ENCODE measurements at places on chromosomes 11 and 22.
A peak's percentile ranks its signal among the peaks of the same experiment; 100 is the strongest.

- DNase-seq, result no peak
Measured at GRCh38 chr22:42613872-42614301, 796 bp downstream of the POLDIP3 start.

DNA sequence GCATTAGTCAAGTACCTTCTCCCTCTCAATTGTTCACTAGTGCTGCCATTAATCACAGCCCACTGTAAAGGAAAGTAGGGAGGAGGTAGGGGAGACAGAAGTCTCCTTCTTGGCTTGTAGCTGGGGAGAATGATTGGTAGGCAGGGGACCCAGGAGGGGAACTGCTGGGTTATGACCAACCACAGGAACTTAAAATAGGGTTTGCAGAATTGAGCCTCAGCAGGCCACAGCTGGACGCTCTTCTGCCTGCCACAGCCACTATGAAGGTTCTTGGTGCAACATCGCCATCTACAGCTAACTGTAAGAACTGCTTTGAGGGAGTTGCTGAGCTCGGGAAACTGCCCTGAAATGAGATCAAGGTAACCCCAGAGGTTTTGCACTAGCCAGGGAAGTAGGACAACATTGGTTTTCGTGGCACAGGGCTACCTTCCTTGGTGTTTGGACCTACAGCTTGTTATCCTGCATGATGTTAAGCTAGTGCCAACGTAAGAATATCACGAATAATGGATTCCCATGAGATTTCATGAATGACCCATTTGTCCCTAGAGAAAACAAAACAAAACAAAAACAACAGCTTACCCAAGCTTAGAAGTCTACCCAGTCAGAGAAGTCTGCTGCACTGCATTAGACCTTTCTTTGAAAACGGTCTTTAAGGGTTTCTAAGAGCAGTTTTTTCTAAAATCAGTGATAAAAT lies 787.1 kb upstream of the API5 start:
- DNase-seq, result no peak

- no peak for DNase-seq
Measured at GRCh38 chr11:10457901-10458300, 2.8 kb downstream of the AMPD3 start.

GRCh38 chr11:57133366-57134038 lies 48.3 kb upstream of the LRRC55 start:
- DNase-seq, result peak; percentile 39

GRCh38 chr11:74338963-74339362 lies 27.5 kb upstream of the P4HA3 start:
- no peak for DNase-seq

- DNase-seq, result no peak
Measured at GRCh38 chr11:65870706-65871681, 1.6 kb downstream of the EFEMP2 start.

- no peak for DNase-seq
Measured at GRCh38 chr11:37026326-37026725, 428.3 kb upstream of the RAG2 start.

DNA sequence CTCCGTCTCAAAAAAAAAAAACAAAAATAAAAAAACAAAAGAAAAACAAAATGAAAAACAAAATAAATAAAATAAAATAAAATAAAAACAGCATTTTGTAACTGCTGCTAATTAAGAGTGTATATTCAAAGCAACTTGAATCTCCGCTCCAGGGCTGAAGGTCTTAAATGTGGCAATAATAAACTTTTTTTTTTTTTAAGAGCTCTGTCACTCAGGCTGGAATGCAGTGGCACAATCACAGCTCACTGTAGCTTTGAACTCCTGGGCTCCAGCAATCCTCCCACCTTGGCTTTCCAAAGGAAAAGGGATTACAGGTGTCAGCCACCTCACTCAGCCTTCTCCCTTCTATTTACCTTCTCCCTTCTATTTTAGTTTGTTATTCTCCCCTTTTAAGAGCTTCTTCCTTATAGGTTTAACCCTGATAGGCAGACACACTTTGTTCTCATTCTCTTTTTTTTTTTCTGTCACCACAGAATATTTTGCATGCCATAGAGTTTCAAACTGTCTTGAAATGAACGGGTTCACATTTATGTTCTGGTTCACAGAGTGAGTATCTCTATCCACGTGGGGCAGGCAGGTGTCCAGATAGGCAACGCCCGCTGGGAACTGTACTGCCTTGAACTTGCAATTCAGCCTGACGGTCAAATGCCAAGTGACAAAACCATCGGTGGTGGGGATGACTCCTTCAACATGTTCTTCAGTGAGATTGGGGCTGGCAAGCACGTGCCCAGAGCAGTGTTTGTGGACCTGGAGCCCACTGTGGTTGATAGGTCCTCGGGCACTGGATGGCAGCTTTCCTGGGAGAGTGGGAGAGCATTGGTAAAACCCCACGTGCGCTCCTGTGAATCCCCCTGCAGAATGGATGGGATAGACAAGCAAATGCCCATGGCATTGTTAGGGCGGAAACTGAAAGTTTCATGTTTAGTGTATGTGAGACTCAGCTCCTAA lies 19.4 kb downstream of the LRRC74B start:
- no peak for DNase-seq

DNA sequence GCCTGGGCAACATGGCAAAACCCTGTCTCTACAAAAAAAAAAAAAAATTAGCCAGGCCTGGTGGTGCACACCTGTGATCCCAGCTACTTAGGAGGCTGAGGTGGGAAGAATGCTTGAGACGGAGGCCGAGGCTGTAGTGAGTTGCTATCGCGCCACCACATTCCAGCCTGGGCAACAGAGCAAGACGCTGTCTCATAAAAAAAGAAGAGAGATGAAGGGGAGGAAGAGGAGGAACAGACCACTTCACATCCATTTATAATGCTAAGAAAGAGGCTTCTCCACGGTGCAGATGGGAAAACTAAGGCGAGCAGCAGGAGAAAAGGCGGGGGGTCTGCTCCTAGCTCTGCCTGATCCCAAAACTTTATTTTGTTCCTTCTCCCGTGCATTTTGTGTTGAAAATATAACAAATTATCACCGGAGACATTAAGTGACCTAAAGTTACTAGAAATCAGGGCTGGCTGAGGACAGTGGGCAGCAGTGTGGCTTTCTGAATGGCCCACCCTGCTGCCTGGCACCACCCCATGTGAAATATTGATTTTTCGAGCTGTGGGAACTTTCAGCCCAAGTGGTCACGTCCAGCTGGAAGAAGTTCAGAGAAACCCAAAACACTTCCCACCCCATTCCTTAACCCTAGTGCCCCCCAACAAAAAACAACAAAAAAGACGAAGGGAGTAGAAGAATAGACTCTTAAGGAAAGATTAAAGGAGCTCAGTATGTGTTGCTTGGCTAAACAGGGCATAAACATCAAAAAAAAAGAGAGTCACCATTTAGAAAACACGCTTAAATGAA lies 9.5 kb downstream of the MYH9 start:
- no peak for DNase-seq

DNA sequence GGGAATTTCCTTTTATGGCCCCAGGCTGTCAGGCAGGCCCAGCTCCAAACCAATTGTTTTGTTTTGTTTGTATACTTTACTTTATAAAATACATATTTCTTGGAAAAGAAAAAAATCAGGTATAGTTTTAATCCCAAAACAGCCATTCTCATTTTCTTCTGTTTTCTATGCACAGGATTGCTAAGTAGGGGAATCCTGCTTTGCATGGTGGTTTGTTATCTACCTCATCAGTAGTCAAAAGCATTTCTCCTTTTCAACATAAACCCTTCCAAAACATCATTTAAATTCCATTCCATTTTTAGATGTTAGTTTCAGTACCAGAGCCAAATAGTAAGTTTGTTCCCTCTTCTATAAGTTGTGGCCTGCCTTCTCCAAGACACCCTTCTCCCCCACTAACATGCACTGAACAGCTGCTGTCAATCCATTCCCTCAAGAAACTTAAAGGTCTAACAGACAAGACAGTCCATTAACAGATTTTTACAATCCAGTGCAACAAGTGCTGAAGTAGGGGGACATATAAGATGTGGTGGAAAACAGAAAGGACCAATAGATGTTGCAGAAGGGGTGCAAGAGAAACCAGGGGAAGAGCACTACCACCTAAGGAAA lies 3.7 kb downstream of the ILK start:
- DNase-seq, result no peak

GRCh38 chr11:84857746-84858145 lies 769.4 kb downstream of the DLG2 start:
- DNase-seq, result no peak

DNA sequence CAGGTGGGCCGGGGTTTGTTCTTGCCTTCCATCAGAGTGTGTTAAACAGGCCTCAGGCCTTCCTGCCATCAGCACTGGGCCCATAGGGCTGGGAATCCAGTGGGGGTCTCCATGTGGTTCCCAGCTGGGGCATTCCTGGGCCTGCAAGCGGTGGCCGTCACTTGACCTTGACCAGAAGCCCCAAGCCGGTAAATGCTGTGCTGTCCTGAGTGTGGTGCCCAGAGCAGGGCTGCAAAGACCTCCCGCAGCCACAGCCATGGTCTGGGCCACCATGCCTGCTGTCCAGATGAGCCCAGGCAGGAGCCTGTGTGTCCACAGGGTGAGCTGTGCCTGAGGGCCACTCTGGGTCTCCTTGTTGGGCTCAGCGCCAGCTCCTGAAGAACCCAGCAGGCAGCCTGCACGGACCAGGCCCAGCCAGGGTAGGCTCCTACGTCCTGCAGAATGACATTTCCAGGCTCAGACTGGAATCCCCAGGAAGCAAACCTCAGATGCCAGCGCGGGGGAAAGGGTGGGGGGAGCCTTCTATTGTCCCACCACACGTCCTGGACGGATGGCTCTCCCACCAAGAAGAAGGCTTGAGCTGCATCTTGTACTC lies 117.3 kb downstream of the KCNQ1OT1 start:
- no peak for DNase-seq

- no peak for DNase-seq
Measured at GRCh38 chr11:3736816-3737215, 60.5 kb downstream of the NUP98 start.

GRCh38 chr11:44329472-44330230 lies 19.7 kb upstream of the ALX4 start:
- DNase-seq, result no peak

- no peak for DNase-seq
Measured at GRCh38 chr11:100927579-100927978, 202.0 kb downstream of the PGR start.

GRCh38 chr11:69558519-69558941 lies 77.1 kb downstream of the LINC01488 start:
- DNase-seq, result no peak

GRCh38 chr11:44066732-44067141 lies 667 bp downstream of the ACCS start:
- peak; percentile 38 for DNase-seq

- no peak for DNase-seq
Measured at GRCh38 chr11:78902771-78903507, 328.3 kb upstream of the NARS2 start.

GRCh38 chr22:47736186-47737034 lies 974.0 kb downstream of the TBC1D22A start:
- no peak for DNase-seq

GRCh38 chr22:27875951-27876350 lies 43.1 kb downstream of the PITPNB start:
- no peak for DNase-seq

DNA sequence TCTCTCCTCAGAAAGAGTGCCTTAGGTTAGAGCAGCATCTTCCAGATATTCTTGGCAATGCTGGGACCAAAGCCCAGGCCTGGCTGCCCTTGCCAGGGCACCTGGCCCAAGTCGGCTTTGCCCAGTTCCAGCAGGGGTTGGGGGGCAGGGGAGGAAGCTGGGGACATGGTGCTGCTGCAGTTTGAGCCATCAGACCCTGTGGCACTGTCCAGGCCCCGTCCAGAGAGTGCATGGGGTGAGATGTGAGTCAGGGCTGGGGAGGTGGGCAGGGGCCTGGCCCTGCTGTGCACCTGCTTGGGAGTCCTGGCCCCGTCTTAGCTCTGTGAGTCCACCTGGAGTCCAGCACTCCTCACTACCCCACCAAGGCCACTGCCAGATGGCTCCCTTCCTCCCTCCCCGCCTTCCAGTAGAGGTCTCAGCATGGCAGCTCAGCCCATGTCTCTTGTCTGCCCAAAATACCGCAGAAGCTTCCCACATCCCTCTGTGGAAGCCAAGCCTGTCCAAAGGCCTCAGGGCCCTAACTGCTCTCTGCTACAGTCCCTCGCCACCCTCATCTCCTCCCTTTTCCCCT lies 16.6 kb downstream of the DERL3 start:
- DNase-seq, result no peak

- DNase-seq, result no peak
Measured at GRCh38 chr11:57658023-57658361, 430 bp downstream of the CLP1 start.

GRCh38 chr11:123197711-123198110 lies 2.7 kb upstream of the CLMP start:
- DNase-seq, result no peak

DNA sequence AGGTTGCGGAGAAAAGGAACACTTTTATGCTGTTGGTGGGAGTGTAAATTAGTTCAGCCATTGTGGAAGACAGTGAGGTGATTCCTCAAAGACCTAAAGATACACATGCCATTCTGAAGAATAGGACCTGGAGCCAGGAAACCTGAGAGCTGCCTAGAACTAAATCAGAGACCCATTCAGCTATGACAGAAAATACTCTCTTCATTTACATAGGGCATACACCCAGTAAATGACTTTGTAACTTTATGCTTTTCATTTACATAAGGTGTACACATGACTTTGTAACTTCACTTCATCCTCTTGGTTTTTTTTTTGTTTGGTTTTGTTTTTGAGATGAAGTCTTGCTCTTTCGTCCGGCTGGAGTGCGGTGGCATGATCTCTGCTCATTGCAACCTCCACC lies 25.1 kb upstream of the APLNR start:
- no peak for DNase-seq

DNA sequence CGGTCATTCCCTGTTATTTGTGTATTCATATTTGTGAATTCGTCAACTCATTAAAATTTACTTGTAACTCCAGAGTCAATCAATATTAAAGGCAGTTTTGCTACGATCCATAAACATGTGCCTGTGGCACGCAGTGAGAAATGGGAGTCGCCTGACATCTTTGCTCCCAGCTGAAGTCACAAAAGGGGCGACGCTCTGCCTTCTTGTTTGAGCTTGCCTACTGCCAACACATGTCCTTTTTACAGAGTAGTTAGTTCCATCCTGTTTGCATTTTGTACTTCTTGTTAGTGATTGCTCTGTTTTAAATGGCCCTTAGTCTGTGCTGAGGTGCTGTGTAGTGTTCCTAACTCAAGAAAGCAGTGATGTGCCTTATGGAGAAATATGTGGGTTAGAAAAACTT lies 305.3 kb downstream of the ETS1 start:
- no peak for DNase-seq

GRCh38 chr11:78572394-78572793 lies 2.3 kb downstream of the NARS2 start:
- DNase-seq, result no peak

All from NCI-H2227 treated with DMSO at 0.1 percent for 48 hours (cell line).